Effector CD8-positive, alpha-beta T cell (primary cell): ENCODE measurements at places on chromosomes 2 and 18.

DNA sequence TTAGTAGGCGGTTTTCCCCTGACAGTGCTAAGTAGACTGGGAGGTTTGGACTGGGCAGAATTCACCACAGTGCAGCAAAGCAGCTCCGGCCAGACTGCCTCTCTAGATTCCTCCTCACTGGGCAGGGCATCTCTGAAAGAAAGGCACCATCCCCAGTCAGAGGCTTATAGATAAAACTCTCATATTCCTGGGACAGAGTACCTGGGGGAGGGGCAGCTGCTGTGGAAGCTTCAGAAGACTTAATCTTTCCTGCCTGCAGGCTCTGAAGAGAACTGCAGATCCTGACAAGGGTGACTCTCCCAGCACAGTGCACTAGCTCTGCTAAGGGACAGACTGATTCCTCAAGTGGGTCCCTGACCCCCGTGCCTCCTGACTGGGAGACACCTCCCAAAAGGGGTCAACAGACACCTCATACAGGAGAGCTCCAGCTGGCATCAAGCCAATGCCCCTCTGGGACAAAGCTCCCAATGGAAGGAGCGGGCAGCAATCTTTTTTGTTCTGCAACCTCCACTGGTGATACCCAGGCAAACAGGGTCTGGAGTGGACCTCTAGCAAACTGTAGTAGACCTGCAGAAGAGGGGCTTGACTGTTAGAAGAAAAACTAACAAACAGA is 266.8 kb upstream of the CRIM1 start:
- no peak for DNase-seq

DNA sequence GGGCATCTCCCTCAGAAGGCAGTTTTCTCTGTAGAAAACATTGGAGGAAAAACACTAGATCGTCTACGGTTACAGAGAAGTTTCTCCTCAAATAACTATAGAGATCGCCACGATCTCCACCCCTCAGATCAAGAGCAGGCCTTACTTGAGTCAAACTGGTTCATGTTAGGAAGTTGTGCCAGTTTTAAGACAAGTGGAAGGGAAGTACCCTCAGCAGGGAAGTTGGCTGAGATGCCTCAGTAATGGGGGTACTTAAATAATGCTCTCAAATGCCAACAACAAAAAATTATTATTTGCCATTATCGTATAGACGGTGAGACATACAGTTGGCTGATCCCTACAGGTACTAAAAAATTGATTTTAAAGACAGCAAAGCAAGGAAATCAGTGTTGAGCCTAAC is 8.2 kb upstream of the SMAD7 start:
- DNase-seq = no peak

GRCh38 chr2:127829845-127830246 is 18.9 kb upstream of the WDR33 start:
- no peak for DNase-seq

- DNase-seq = no peak
These were observed 101.6 kb upstream of the HNMT start for GRCh38 chr2:137862651-137863050.

DNA sequence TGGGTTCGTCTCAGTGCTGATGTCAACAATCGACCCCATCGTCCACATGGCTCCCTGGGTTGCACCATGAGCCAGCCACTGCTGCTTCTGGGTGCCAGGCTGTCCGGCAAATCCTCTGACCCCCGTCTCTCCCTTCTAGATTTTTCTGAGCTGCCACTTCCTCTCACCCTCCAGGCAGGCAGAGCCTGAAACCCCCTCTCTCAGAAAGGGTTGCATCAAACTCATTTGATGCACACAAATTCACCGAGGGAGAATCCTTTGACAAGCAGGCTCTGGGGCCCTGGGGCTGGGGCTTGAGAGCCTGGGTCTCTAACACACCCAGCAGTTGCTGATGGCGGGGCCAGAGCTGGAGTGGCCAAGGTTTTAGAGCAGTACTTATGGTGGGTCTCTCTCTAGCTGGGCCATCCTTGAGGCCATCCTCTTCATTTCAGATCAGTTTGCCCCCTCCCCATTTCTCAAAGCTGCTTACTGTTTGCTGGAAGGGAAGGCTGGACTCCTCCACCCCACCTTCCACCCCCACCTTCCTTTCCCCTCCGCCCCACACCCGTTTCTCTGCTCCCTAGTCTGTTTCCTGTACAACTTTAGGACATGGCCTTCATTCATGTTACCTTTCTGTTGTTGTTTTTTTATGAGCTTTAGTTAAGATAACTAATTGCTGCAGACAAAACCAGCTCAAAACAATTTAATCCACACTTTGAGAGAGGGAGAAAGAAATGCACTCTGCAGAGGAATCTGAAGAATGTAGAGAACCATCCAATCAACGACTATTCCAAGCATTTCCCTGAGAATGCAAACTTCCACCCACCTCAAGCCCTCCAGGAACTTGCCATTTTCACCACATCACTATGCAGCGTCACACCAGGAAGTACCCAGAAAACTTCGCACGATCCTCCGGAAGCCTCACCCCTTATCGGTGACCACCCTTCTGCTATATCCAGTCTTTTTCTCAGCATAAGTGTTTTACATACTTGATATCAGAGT is 69.5 kb downstream of the ARL4C start:
- no peak for DNase-seq

GRCh38 chr2:23544589-23545295 is 159.8 kb downstream of the KLHL29 start:
- no peak for DNase-seq

DNA sequence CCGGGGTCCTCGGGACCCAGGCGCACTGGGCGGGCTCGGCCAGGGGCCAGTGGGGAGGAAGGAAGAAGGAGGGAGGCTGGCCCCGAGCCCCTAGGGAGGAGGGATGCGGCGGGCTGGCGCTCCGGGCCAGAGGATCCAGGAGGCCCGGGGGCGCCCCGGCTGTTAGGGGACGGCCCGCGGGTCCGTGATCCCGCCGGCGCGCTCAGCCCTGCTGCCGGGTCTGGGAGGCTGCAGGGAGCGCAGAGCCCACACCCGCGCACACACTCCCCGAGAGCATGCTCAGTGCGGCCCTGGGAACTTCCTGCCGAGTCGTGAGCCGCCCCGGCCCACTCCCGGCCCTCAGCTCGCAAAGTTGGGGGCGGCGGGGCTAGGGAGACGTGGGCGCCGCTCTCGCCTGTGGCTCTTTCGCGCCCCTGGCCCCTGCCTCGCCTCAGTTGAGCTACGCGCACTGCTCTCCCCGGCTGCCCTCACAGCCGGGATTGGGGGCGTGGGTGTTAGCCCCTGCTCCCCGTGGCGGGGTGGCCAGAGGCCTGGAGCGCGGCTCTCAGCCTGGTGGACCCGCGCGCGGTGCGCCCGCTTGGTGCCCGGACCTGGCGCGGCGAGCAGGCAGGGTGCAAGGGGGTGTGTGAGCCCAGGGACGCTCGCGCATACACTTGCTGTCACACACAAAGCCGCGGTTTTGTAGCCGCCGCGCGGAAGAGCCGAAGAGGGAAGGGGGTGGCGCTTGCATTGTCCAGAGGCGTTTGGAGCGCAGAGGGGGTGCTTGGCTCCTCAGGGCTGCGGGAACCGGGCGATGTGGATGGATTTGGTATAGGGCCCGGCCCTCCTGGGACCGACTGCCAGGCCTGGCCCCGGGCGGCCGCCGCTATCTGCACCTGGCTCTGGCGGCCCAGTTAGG is 132.9 kb upstream of the MGAT5 start:
- DNase-seq = peak; percentile 42

DNA sequence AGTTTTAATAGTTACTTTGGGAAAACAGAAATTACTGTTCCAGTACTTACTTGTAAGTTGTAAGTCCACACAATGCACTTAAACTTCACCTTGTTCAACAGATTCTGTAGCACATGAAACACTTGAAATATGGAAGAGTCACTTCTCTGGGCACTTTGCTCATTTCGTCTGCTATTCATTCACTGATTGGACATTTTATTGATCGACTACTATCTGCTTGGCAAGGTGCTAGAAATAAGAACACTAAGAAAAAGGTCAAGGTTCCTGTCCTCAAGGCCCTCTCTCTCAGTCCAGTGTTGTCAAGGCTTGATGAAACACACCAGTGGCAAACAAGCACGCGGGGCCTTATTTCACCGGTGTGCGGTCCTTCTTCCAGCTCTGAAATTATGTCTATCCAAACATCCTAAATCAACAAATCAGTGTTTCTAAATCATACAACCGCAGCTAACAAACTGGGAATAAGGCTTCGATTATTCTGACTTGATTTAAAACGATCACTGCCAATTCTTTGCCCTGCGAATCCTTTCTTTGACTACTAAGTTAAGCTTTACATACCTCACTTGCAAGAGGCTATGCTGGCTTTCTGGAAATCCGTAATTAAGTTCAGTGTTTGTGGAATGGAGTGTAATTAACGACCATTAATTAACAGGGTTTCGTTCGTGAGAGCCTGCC is 780 bp upstream of the ITGAV start:
- no peak for DNase-seq

DNA sequence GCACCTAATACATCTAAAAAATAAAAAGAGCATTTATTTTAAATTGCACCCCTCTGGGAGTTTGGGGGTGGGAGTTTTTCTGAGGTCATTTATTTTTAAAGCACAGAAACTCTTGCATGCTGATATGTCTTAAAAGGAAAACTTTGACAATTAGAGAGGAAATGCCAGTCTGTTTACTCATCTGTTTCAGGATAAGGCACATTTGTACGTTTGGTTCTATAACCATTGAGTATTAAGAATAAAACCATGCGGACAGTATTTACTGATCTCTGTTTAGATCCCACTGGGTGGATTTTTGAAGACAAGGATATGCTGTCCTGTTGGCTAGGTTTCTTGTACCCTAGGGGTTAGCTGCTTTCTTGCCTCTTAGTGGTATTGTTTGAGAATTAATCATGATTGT is 122.9 kb downstream of the TANC1 start:
- DNase-seq = no peak

GRCh38 chr2:130372833-130373807 is 17.3 kb downstream of the PTPN18 start:
- DNase-seq = no peak

- no peak for DNase-seq
These were observed 36.8 kb upstream of the RIOK3 start for GRCh38 chr18:23416298-23416697.

DNA sequence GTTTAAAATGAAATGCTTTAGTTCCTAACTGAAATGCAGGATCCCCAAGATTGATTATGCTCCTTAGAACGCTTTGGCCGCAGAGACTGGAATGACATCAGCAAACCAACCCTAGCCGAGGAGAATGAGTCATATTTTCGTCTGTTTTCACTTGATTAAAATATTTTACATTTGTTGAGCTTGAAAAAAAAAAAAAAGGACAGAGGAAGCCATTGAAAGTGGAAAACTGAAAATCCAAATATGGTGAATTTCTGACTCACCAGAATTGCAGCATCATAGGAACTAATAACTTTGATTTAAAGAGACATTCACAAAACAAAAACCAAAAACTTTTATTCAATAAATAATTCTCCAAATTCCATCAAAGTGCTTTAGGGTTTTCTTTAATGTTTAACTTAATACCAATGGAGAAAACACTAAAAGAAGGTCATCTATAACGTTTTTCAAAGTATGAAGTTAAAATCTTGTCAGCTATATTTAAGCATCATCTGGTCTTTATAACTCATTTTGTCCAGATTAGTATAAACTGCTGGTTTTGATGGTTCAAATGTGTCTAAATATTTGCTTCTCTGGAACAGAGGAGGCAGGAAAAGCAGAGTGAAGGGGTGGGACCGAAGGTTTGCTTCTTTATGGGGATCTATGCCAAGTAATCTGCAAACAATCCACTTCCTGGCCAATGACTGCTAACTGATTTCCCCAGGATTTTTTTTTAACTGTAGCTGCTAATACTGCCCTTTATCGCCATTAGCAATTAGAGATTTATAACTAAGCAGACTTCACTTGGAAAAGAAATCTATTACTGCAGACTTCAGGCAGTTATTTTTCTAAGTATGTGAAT is 30.9 kb upstream of the COL5A2 start:
- DNase-seq = no peak

DNA sequence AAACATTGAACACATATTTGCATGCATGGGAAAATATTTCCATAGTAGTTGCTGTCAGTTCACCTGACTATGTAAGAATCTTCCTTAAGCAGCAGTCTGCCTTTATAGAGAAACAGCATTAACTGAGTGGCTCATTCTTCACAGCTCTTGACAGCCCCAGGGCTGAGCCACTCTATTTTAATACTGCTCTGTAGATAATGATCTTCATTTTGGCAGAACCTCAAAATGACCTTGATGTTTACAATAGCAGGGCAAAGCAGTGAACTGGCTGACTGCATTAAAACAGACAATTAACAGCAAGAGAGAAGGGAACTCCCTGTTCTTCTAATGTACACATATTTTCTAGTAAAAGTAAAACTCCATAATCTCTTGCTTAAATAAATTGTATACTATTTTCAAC is 580.6 kb upstream of the SOX11 start:
- DNase-seq = no peak

DNA sequence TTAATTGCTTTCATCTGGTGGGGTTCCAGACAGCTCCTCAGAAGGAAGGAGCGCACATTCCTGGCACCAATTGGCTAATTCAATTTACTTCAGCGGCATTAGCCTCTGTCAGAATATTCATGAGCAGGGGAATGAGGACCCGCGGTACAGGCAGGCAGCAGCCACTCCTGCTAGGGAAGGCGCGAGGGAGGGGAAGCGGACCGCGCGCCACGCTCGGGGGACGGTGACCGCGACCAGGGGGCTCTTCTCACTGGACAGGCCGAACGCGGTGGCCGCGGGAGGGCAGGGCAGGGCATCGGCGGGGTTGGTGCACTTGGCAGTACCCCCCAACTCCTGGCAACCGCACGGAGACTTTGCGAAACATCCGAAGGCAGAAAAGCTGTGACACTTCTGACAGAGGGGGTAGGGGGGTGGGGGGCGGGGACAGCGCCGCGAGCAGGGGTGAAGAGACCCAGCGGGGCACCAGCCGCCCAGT is at the start of gene CDH20:
TSS of gene CDH20 (plus strand) at position 160 of the 475 bp plus-strand sequence.
- no peak for DNase-seq

- no peak for DNase-seq
These were observed 129.8 kb upstream of the CAB39 start for GRCh38 chr2:230582851-230583283.

DNA sequence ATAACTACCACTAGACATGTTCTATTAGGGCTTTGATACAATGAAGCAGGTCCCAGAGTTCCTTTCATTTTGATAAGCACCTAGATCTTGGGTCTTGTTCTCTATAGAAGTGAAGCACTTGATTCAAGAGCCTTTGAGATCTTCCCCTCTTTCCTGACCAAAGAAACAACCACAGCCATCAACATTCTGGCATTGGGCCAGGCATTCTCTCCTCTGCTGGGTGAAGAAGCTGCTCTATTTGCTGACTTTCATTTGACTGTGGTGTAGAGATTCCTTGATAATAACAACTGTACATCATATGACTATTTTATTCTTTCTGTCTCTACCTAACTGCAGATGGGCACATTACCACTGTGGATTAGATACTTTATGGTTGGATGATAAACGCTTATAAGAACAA is 96.6 kb upstream of the LYPD1 start:
- no peak for DNase-seq

GRCh38 chr2:88125344-88125923 is 2.4 kb downstream of the FABP1 start:
- no peak for DNase-seq

- DNase-seq = no peak
These were observed 14.8 kb downstream of the COL5A2 start for GRCh38 chr2:189164746-189165145.

GRCh38 chr18:54357082-54357659 is 487 bp downstream of the STARD6 start:
- DNase-seq = no peak
